ENCODE measurements at places on chromosomes 3 and 15.

DNA sequence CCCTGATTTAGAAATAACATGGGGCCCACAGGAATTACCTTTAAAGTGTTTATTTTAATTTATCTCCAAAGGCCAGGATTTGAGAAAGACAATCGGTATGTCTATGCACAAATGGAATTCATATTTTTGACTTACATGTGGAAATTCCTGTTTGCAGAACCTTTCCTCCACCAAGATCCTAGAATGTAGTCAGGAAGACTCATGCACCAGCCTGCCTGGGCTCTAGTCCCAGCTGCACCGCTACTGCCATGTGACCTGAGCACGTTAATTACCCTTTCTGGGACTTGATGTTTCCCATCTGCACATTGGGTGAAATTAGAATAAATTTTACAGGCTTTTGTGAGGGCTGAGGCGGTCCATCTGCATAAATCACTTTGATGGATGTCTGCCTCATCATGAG lies 194.2 kb downstream of the ATP10A start:
- no peak for DNase-seq

- DNase-seq: no peak
These were observed 20.3 kb downstream of the CSRNP1 start for GRCh38 chr3:39133093-39133490.

DNA sequence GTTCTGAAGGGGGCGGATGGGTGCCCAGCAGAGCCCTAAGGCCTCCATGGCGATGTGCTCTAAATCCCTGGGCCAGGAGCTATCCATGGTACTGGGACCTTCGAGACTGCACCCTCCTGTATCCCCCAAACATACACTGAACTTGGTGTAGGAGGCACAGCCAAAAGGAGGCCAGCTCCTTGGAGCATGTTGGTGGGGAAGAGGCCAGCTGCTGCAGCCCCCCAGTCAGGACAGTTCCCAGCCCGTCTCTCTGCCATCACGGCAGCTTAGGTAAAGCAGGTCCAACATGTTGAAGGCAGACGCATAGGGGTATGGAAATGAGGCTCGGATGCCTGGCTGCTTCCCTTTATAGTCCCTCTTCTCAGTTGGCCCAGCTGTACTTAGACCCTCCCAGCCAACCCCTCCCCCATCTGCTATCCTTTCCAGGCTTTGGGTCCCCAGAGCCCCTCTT lies 1.8 kb downstream of the CAMKV start:
- DNase-seq: no peak

DNA sequence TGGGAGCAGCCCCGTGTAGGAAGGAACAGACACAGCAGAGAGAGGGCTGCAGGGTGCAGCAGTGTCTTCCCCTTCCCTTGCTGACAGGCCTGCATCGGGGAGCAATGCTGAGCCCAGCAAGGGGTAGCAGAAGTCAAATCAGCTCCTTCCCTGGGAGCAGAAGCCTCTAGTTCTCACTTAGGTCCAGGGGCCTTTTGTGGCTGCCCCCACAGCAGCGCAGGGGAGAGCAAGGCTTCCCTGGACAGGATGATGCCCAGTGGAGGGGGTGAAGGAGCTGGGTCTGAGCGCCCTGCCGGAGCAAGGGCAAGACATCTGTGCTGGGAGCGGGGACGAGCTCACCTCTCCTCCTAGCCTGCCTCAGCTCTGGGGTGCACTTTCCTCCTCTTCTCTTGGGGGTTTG lies 827 bp downstream of the PLCB2 start:
- no peak for DNase-seq

DNA sequence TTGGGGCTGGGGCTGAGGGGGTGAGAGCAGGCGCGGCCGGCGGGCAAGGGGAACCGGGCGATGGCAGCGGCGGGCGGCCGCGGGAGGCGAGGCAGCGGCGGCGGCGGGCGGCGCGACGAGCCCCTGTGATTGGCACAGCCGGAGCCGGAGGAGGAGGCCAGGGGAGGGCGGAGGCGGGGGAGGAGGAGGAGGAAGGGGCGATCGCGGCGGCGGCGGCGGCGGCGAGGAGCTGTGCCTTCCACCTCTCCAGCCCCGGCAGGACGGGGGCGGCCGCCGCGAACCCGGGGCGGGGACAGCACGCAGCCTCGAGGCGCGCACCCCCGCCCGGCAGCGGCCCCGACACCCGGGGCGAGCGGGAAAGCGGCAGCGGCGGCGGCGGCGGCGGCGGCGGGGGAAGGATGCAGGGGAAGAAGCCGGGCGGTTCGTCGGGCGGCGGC lies at the start of gene SLCO3A1:
SLCO3A1 (plus strand) TSS at position 198 of the 437 bp plus-strand sequence.
- DNase-seq: no peak

All from NCI-H1417 treated with DMSO at 0.1 percent for 48 hours (cell line).